ENCODE measurements at places on chromosomes 16 and 17. TPM values are rescaled to one million over a fixed set of nuclear protein-coding genes. Genes with fewer than 3 reads are reported as not detected.

Gene CACNG5
- total RNA-seq, result not detected

Gene ABCA10
- 6.9 TPM for total RNA-seq

Gene ANKFN1
- not detected for total RNA-seq

Gene PGS1
- total RNA-seq, result 18.1 TPM

Gene SCN4A
- total RNA-seq, result 0.56 TPM

Gene RAMP2
- 38.2 TPM for total RNA-seq

Gene PRR15L
- total RNA-seq, result not detected

Gene HEATR9
- not detected for total RNA-seq

Gene TPSAB1
- total RNA-seq, result 7.1 TPM

Gene TAOK2
- 29.7 TPM for total RNA-seq

Gene IGSF6
- total RNA-seq, result 2.5 TPM

Gene IL4R
- total RNA-seq, result 8.2 TPM

Gene ASPSCR1
- 25.4 TPM for total RNA-seq

Gene PPP1R27
- not detected for total RNA-seq

Gene ITGAL
- total RNA-seq, result 1.5 TPM

Gene FOXC2
- 1.4 TPM for total RNA-seq

Gene GPRC5B
- 83.7 TPM for total RNA-seq

Gene TNFSF12
- total RNA-seq, result 34.6 TPM

Gene TBC1D3C
- not detected for total RNA-seq

Gene CES2
- 114 TPM for total RNA-seq

Gene P2RX5
- total RNA-seq, result 13.0 TPM

Gene CES3
- total RNA-seq, result 2.0 TPM

Gene CDYL2
- 2.9 TPM for total RNA-seq

Gene KANSL1
- total RNA-seq, result 25.1 TPM

Gene ATP1B2
- 3.1 TPM for total RNA-seq

Gene UBE2G1
- total RNA-seq, result 107 TPM

Gene ABCC11
- total RNA-seq, result not detected

Gene EVI2A
- 2.2 TPM for total RNA-seq

Gene MYH2
- not detected for total RNA-seq

Gene DNAI2
- total RNA-seq, result not detected

Gene ZFP90
- 10.3 TPM for total RNA-seq

Gene PARD6A
- total RNA-seq, result 3.2 TPM

Gene SDK2
- total RNA-seq, result 1.0 TPM

Gene PRSS22
- not detected for total RNA-seq

Gene CDH1
- not detected for total RNA-seq

Gene WFIKKN2
- total RNA-seq, result 0.51 TPM

Gene PPM1E
- total RNA-seq, result 1.7 TPM

Gene KRT17
- total RNA-seq, result not detected

Gene RCVRN
- not detected for total RNA-seq

Gene HSPB9
- total RNA-seq, result 0.11 TPM

Gene DBNDD1
- total RNA-seq, result 6.3 TPM

Gene TEX14
- total RNA-seq, result 0.13 TPM

Gene ITGA2B
- total RNA-seq, result 0.62 TPM

Gene FOXF1
- total RNA-seq, result 0.11 TPM

Gene CEP20
- 27.7 TPM for total RNA-seq

Gene OVCA2
- total RNA-seq, result 13.7 TPM

Gene DLX3
- not detected for total RNA-seq

Gene KRTAP17-1
- not detected for total RNA-seq

Gene UNC45B
- total RNA-seq, result 223 TPM

Gene LPO
- total RNA-seq, result not detected

Gene MSLN
- 1.0 TPM for total RNA-seq

Gene COL1A1
- total RNA-seq, result 28.1 TPM

Gene KRT40
- total RNA-seq, result not detected

Gene SMIM22
- total RNA-seq, result not detected

Gene CHD9NB
- total RNA-seq, result 0.86 TPM

Gene CACNA1G
- 0.24 TPM for total RNA-seq

Gene RABEP1
- 51.7 TPM for total RNA-seq

Gene KRT20
- total RNA-seq, result not detected

Gene TMEM238L
- not detected for total RNA-seq
